Mesendoderm (in vitro differentiated cells): ENCODE measurements at places on chromosomes 2 and 18.

- DNase-seq, result no peak
Observed at GRCh38 chr2:101545950-101546349, 71.0 kb upstream of the RFX8 start.

DNA sequence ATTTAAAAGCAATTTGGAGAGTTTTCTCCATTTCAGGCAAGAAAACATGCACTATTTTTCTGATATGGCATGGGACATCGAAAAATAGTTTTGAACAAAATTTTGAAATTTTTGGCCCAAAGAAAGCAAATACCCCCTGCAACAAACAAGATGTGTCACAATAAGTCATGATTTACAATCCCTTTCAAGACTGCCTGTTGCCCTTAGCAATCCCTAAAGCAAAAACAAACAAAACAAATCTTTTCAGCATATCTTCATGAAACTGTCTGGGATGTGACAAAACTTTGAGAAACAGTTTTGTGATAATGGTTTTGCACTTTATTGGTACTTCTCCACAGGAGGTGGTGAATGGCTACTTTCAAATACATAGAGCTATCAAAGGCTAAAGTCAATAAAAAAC, 1888.7 kb upstream of the PIK3C3 start:
- peak; percentile 9 for DNase-seq

DNA sequence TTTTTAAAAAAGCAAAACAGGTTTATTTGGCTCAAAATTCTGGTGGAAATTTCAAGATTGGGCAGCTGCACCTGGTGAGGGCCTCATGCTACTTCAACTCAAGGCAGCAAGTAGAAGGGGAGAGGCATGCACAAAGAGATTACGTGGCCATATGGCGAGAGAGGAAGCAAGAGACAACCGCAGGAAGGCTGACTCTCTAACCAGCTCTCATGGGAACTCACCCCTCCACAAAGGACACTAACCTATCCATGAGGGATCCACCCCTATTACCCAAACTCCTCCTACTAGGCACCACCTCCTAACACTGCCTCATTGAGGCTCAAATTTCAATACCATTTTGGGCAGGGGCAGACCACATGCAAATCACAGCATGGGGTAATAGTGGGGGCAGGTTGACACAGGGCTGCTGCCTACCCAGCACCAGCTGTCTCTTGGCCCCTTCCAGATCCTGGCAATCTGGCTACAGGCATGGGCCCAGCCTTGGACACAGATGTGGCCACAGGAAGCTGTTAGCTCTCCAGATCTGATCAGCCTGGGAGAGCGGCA, 2.0 kb upstream of the CAPN10 start:
- DNase-seq, result peak; percentile 78

DNA sequence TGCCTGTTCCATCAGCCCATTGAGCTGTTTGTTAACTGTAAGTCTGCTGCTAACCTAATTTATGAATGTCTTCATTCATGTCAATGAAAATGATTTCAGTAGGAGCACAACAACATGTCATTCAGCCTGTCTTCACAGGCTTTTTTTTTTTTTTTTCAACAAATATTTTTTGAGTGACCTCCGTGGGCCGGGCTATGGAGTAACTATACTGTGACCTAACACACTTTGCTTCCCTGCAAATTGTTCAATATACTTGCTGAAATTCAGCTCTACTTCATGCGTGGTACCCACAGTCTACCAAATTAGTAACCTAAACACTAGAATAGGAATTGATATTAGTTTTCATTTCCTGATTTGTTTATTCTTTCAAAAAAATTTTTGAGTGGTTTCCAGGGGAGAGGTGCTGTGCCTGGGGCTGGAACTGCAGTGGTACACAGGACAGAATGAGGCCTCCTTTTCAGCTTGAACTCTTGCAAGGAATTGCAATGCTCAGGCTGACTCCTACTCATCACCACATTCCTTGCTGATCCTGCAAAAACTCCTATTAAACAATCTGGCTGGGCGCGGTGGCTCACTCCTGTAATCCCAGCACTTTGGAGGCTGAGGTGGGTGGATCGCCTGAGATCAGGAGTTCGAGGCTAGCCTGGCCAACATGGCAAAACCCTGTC, 87.1 kb downstream of the CDH20 start:
- DNase-seq, result peak; percentile 6

GRCh38 chr2:174106736-174107135, 141.6 kb upstream of the SP3 start:
- DNase-seq, result peak; percentile 50

- no peak for DNase-seq
Observed at GRCh38 chr18:57741273-57741672, 61.8 kb downstream of the ATP8B1 start.

GRCh38 chr2:57894381-57894780, 152.2 kb upstream of the VRK2 start:
- DNase-seq, result no peak

DNA sequence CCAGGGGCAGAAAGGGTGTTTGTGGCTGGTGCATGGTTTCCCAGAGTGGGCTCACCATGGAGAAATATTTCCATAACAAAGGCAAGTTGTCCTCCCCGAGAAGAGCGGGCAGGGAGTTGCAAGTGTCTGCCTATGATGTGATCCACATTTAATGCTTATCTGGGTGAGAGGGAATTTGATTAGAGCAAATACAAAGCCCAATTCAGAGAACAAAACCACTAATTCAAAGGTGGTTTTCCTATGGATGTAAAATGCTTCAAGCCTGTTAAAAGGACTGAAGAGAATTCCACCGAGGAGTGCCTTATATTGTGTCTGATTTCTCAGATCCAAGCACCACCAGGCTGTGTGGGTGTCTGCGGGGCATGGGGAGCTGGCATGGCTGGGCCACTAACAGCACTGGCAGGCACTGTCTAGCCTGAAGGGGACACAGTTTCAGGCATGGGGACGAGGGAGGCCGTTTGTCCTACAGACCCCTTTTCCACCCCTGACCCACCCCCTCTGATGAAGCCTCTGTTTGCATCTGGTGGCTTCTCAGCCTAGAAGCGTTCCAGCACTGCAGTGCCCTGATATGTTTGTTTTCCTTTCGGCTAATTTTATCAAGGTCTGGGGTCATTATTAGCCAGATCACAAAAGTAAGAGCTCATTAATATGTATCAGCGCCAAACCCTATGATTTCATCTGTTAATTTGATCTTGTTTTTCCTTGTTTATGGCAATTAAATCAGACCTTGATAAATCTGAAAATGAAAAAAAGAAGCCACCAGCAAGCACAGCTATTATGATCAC, 357.3 kb downstream of the HRH4 start:
- DNase-seq, result no peak

DNA sequence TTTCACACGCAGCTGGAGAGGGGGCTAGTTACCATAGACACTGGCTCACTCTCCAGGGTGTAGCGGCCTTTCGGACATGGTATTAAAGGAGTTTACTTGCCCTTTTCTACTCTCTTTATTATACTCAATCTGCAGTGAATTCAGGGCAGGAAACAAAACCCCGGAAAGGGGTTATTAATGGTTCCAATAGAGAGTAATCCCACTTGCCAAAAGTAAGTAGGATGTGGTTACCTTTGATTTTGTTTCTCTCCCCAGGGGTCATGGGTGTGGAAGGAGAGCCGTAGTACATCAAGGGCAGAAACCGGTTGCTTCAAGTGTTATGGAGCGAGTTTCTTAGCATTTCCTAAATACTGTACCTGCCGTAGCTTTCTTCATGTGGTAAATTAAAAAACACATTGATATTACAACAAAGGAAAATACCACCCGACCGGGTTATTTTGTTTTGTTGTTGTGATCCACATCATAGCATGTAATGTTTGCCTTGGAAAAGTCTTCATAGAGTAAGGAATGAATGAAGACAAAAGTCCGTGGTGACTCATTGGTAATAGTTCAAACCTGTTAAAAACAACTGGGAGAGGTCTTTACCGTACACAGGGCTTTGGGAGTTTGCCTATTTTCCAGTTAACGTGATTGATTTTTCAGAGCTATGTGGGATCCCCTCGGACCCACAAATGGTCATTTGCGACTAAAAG, 71.5 kb downstream of the SLC4A3 start:
- no peak for DNase-seq

- DNase-seq, result peak; percentile 18
Observed at GRCh38 chr18:76610933-76611749, 116.1 kb upstream of the ZNF516 start.

DNA sequence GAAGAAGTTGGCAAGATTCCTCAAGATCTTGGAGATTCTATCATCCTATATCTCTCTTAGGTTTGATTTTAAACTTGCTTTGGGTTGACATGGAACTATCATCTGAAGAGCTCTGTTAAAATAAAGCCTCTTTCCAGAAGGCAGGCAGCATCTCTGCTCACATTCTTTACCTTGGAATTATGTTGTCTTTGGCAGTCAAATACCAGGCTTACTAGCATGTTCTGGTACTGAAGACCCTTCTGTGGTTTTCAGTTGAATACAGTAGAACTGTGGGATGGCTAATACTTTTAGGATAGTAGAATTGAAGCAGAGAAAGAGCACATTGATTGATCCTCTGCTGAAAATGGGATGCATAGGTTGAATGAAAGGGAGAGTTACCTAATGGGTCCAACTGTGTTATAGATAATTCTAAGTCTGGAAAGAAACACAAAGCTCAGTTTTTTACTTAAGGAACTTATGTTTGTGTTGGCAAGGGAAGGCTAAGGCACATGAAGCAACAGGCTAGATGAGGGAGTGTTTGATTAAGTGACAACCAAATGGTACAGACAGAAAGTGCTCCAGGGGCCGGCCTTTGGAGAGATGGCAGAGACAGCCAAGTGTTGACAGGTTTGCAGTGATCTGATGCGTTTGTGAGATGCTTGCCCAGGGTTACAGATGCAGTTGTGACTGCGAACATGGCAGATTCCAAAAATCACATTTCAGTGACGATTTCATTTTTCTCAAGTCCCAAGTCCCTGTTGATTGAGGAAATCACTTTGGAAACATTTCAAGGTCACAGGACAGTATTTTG, 397.9 kb downstream of the MEIS1 start:
- no peak for DNase-seq

- DNase-seq, result no peak
Observed at GRCh38 chr18:62044490-62045000, 142.3 kb downstream of the PIGN start.

- no peak for DNase-seq
Observed at GRCh38 chr2:144267239-144267638, 252.7 kb downstream of the ZEB2 start.

- no peak for DNase-seq
Observed at GRCh38 chr2:78564666-78565065, 460.8 kb upstream of the REG3G start.

- DNase-seq, result no peak
Observed at GRCh38 chr2:119827866-119828507, 68.3 kb downstream of the PTPN4 start.

DNA sequence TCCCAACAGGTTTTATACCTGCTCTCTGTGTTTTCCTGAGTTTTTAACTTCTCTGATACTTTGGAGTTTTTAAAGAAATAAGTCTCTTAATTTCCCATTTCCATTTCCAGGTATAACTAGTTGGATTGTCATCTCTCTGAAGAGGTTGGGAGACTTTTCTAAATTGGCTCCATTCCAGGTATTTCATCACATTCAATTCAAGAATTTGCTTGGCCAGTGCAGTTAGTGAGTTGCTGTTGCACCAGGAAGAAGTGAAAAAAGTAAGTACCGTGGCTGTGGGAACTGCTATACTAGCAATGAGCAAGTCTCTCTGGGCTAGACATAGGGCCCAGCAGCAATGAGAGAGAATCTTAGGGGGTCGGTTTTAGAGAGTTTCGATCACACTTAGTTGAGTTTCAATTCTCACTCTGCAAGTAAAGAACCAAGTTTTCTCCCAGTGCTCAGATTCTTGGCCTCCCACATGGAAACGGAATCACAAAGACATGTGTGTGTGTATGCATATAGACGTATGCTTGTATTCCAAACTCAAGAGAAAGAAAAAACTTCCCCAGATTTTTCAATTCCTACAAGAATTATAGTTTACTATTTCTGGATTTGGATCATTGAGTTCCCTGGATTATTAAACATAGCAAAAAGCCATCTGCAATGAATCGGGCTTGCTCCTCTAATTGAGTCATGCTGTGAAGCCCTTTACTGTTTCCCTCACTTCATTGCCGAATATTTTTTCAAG, 894.4 kb downstream of the BCL11A start:
- no peak for DNase-seq

DNA sequence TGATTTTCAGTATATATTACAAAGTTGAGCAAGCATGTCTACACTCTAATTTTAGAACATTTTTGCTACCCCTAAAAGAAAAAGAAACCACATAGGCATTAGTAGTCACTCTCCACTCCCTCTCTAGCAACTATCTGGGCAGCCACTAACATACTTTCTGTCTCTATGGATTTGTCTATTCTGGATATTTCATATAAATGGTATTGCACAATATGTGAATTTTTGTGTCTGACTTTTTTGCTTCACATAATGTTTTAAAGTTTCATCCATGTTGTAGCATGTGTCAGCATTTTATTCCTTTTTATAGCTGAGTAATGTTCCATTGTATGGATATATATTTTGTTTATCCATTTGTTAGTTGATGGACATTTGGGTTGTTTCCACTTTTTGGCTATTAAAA, 232.5 kb upstream of the CTAGE1 start:
- DNase-seq, result no peak

DNA sequence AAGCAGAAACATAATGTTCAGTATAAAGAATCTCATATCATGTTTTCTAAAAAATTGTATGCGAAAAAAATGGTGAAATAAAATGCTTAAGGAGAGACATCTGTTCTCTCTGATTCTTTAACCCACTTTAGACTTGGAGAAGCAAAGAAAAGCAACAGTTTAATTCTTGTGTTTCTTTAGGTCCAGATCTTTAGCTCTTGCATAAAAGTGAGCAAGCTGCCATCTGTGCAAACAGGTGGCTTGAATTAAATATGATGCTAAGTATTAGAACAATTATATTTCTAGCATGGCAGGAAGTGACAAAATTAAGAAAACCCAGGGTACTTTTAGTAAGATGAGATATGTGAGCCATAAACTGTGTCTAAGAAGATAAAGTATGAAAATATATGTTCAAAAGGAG, 1038.3 kb downstream of the DPP10 start:
- no peak for DNase-seq

GRCh38 chr18:70627182-70627802, 338.4 kb downstream of the SOCS6 start:
- peak; percentile 6 for DNase-seq

DNA sequence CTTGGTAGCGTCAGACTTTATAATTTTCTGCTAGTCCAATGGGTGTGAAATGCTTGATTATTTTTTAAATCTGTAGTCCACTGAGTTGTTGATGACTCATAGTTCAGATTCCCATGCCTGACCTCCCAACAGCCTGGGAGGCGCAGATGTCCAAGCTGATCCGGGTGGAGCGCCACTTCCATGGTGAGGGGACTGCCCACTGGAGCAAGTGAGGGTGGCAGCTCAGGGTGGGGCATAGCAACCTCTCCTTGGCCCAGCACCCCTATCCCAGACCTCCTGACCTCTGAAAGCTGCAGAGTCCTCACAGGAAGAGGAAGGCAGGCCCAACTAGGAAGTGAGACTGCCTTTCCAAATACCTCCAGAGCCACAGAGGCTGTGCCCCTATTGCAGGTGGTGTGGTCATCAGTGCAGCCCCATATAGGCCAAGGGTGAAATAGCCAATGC, 4.4 kb downstream of the MAL start:
- no peak for DNase-seq
